Stomach (tissue), 19 donors: ENCODE measurements at places on chromosomes 5 and 9. TPM values are rescaled to one million over a fixed set of nuclear protein-coding genes. Genes with fewer than 3 reads are reported as not detected.

- H3K36me3 ChIP-seq: no peaks in the 10 kb centered on the region
- H3K27me3 ChIP-seq: no peaks in the 10 kb centered on the region
- no peak overlapping the region for H3K27ac ChIP-seq
- no peak overlapping the region for H3K4me3 ChIP-seq
- DNase-seq: no peak
Measured at GRCh38 chr5:89313804-89314588, 431.0 kb upstream of the MEF2C start.

DNA sequence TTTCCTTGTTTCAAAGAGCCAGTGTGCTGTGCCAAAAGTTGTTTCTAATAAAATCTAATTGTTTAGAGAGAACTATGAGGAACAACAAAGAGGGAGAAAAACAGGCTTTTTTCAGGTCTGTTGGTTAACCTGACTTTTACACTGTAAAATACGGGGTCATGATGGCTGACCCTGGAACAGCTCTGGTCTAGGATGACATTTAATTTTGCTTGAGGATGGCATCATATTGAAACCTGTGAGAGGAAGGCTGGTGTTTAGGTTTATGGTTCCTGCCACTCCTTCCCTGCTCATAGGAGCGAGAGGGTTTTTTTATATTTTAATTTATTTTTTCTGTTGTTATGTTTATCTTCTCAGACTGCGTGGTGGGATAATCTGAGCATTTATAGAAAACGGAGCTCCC lies 327.6 kb downstream of the KDM4C start:
- no peak overlapping the region for H3K27ac ChIP-seq
- H3K36me3 ChIP-seq: peaks cover 18% of the 10 kb centered on the region
- H3K4me1 ChIP-seq: no peaks in the 10 kb centered on the region
- no peak overlapping the region for H3K4me3 ChIP-seq
- no peak for DNase-seq

GRCh38 chr5:109252731-109253130 lies 157.0 kb downstream of the PJA2 start:
- H3K27ac ChIP-seq: no peak overlapping the region
- no peaks in the 10 kb centered on the region for H3K36me3 ChIP-seq
- no peak for DNase-seq
- H3K4me1 ChIP-seq: no peaks in the 10 kb centered on the region

DNA sequence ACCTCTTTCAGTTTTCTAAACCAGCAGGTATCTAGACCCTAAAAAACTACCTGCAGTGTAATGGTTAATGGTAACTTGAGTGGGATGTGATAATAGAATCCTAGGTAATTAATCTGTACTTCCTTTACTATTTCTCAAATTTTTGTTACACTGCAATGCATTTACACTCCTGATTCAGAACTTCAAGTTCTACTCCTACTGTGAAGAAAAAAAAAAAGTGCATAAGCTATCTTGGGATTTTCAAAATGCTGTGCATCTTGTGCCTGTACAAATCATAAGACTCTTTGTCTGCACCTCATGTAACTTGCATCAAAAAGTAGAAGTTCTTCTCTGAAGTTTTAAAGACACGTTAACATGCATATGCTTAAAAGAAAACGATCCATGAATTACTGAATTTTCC lies 554.1 kb downstream of the CETN3 start:
- no peaks in the 10 kb centered on the region for H3K36me3 ChIP-seq
- no peak for DNase-seq
- no peak overlapping the region for H3K27ac ChIP-seq
- H3K4me3 ChIP-seq: no peak overlapping the region

DNA sequence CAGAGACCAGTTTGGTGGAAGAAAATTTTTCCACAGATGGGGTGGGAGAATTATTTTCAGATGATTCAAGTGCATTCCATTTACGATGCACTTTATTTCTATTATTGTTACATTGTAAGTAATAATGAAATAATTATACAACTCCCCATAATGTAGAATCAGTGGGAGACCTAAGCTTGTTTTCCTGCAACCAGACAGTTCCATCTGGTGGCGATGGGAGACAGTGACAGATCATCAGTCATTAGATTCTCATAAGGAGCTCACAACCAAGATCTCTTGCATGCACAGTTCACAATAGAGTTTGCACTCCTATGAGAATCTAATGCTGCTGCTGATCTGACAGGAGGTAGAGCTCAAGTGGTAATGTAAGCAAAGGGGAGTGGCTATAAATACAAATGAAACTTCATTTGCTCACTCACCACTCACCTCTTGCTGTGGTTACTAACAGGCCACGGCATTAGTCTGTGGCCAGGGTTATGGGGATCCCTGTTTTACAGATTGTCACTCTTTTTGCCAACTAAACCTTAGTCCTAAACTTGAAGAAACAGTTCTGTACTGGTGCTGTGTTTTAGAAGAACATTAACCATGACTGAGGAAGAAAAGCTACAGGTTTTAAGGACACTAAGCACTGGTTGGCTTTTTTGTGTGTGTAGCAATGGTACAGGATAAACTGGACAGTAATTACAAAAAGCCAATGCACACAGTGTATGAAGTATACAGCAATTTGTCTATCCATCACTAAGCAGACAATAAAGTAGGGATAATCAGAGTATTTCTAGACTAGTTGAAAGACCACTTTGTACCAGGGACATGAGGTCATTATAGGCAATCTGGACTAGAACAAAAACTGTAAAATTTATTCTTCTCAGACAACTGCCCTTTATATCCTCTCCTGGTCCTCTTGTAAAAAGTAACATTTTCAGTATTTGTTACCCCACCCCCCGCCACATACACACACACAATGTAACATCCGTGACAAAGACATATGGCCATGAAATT lies 9.9 kb downstream of the TMEM232 start:
- H3K27ac ChIP-seq: no peak overlapping the region
- no peak for DNase-seq
- no peaks in the 10 kb centered on the region for H3K4me1 ChIP-seq
- no peaks in the 10 kb centered on the region for H3K36me3 ChIP-seq
- H3K4me3 ChIP-seq: no peak overlapping the region
- H3K27me3 ChIP-seq: no peaks in the 10 kb centered on the region

DNA sequence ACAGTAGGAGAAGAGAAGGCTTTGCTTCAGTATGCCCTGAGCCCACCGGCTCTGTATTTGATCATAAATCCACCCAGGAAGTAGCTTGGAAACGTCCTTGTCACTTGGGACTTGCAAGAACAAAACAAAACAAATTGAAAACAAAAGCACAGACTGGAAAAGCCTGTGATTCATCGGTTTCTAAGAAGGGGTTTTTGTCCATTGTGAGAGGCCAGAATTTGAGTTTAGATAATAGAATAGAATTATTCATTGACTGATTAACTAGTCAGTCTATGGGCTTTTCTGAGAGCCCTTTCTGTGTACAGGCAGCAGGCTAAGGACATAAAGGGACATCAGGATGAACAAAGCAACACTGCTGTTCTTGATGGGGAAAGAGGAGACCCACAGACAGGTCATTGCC lies 424.8 kb downstream of the IRX1 start:
- no peaks in the 10 kb centered on the region for H3K27me3 ChIP-seq
- H3K4me3 ChIP-seq: no peak overlapping the region
- H3K36me3 ChIP-seq: no peaks in the 10 kb centered on the region
- H3K27ac ChIP-seq: no peak overlapping the region
- DNase-seq: no peak
- H3K4me1 ChIP-seq: no peaks in the 10 kb centered on the region

DNA sequence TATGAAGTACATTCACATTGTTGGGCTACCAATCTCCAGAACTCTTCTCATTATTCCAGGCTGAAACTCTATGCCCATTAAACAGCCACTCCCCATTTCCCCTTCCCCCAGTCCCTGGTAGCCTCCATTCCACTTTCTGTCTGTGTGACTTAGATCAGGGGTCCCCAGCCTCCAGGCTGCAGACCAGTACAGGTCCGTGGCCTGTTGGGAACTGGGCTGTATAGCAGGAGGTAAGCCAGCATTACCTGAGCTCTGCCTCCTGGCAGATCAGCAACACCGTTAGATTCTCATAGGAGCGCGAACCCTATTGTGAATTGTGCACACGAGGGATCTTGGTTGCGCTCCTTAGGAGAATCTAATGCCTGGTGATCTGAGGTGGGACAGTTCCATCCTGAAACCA lies 23.1 kb downstream of the ZNF618 start:
- H3K27ac ChIP-seq: no peak overlapping the region
- no peaks in the 10 kb centered on the region for H3K36me3 ChIP-seq
- no peak overlapping the region for H3K4me3 ChIP-seq
- no peaks in the 10 kb centered on the region for H3K27me3 ChIP-seq
- no peak for DNase-seq
- H3K4me1 ChIP-seq: no peaks in the 10 kb centered on the region

GRCh38 chr5:84215521-84215920 lies 169.2 kb downstream of the EDIL3 start:
- H3K27ac ChIP-seq: no peak overlapping the region
- DNase-seq: no peak
- no peaks in the 10 kb centered on the region for H3K4me1 ChIP-seq
- H3K4me3 ChIP-seq: no peak overlapping the region

The KIF24 gene
- 4.9 TPM for total RNA-seq

The MARVELD2 gene
- 20.9 TPM for total RNA-seq
